Fibroblast of skin of right biceps (primary cell): ENCODE measurements at places on chromosomes 2 and 18.
A peak's percentile ranks its signal among the peaks of the same experiment; 100 is the strongest.

DNA sequence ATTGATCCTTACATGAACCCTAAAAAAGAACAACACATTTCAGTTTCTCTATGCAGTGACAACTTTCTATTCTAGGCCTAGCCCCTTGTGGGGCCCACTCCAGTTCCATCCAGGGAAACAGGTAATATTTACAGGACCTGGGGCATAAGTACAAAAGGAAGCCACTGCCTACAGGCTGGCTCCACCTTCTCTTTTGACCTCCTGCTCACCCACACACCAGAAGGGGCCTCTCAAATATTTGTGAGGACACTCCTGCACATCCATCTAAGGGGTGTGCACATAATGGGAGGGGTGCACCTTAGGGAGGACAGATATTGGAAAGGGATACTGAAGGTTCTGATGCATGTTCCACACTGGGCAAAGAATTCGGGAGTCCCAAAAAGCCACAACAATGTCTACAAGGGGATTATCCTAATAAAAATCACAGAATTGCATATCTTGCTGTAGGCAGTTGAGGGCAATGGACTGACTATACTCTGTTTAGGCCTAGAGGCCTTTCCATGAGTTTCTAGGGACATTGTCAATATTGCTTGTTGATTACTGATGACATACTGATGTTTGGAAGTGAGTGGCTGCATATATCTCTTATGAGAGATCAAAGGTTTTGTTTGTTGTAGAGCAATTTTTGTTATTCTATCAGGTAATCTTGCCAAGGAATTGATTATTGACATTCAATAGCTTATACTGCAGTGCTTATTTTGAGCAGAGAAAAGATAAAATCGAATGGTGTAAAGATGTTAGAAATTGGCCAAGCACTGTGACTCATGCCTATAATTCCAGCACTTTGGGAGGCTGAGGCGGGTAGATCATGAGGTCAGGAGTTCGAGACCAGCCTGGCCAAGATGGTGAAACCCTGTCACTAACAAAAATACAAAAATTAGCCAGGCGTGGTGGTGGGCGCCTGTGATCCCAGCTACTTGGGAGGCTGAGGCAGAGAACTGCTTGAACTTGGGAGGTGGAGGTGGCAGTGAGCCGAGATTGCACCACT lies 23.8 kb upstream of the HNRNPA3 start:
- DNase-seq = no peak

- no peak for DNase-seq
These were observed 59.5 kb upstream of the YWHAQ start for GRCh38 chr2:9690252-9690651.

GRCh38 chr2:98297817-98298682 lies 48.2 kb upstream of the CNGA3 start:
- no peak for DNase-seq

GRCh38 chr18:26667046-26667445 lies 118.7 kb upstream of the KCTD1 start:
- no peak for DNase-seq

DNA sequence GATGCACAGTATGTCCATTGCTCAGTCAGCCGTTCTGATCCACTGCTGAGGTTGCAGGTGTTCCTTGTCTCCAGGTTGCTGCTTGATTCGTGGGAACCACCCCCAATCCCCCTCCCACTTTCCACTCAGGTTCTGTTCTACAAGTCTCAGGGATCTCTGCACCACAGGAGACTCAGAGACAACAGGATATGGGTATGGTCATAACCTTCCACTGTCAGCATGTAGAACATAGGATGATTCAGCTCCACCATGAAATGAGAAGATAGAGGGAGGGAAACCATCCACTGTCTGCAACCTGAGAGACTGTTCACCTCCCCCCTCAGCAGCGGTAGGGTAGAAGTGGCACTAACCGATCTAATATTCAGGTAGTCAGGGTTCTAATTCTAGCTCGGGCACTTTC lies 19.0 kb upstream of the KLF7 start:
- DNase-seq = peak; percentile 61

DNA sequence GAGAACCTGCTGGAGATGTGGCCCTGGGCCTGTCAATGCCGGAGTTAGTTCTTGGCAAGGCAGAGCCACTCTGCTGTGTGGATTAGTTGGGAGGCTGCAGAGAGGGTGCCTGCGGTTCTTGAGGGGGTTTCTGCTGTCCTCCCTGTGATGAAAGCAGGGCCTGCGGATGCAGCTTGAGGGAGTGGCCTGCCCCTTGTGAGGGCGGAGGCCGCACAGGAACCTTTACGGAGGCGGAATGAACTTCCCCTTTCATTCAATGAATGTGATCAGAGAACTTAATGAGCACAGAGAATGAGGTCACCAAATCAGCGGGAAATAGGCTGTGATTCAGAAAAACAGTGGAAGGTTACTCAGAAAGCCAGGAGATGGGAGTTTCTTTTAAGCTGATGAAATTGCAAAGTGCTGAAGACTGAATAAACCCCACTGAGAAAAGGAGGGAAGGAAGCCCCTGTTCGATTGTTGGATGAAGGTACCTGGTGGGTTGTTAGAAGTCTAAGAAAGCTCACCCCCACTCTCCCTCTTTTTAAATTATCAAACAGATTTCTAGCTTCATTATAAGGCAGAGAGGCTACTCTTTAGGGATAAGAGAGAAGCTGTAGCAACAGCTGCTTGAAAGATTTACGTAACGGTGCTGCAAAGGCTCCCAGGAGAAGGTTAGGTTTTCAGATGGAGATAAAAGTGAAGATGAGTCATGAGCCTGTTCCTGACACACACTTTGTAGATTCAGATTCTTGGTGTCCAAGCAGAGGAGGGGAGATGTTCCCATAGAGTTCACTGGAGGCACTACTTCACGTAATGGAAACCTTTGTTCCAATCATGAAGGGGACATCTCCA lies 47.4 kb downstream of the VWA3B start:
- DNase-seq = peak; percentile 29

GRCh38 chr2:144332356-144333142 lies 187.4 kb downstream of the ZEB2 start:
- peak; percentile 92 for DNase-seq

- DNase-seq = peak; percentile 90
These were observed 33.8 kb downstream of the CCDC93 start for GRCh38 chr2:117979911-117980701.

- DNase-seq = peak; percentile 57
These were observed 136.2 kb downstream of the PXDN start for GRCh38 chr2:1607971-1608688.

DNA sequence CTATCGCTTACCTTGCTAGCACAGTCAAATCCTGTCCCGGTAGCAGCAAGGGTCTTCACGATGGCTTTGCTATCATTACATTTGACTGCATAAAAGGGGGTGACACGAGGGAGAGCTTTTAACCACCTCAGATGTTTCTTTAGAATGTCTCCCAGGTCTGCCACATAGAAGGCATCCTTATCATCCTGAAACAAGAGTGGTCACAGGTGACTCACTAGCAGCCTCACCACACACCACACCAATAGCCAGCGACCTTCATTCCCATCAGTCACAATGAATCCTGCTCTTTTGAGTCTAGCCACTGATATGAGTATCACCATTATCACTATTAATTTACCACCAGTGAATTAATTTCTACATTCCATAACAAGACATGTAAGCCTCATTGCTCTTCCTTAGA lies 3.7 kb downstream of the ODC1 start:
- DNase-seq = no peak

DNA sequence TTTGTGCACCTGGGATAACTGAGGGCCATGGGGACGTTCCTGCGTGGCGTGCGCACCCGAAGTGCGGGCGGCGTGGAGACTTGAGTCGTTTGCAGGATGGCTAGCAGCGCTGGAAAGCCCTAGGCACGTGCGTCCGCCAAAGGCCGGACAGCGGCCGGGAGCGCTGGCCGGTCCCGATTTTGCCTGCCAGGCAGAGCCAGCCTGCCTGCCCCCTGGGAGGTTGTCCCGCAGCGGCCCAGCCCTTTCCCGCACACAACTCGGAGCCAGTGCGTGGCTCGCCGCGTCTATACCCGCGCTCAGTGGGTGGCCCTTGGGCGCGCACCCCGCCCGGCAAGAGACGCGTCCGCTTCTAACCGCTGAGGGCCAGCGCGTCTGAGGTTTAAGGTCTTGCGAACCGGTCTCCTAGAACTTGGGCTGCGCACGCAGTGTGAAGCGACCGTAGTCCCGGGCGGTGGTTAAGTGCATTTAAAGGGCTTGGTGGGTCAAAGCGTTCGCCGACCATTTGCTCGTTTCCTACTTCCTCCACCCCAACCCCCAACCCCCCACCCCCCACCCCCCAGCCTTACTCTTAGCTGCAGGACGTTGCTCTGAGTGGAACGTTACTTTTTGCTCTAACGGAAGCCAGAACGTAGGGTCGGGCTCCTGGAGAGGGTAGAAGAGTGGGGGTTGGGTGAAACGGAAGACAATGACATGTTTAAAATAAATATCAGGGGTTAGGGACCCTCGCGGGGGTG lies 627 bp downstream of the CDCA7 start:
- peak; percentile 49 for DNase-seq

- DNase-seq = peak; percentile 45
These were observed 28.2 kb upstream of the IMPA2 start for GRCh38 chr18:11953113-11953512.

DNA sequence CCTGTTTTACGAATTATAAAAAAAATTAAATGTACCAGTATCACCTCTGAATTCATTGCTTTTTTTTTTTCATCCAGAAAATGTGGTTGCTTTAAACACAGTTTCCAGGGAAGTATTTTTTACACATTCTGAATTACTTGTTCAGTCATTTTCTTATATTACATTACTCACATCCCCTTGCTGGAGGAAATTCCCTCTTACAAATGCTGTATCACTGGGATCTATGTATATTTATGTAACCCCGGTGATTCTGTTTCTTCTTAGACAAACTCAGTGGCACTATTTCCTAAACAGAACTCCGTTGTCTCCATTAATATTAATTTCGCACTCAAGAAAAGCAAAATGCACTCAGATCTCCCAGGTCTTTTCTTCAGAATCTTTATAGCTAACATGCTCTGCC lies 1078.5 kb upstream of the ZEB2 start:
- DNase-seq = peak; percentile 74

DNA sequence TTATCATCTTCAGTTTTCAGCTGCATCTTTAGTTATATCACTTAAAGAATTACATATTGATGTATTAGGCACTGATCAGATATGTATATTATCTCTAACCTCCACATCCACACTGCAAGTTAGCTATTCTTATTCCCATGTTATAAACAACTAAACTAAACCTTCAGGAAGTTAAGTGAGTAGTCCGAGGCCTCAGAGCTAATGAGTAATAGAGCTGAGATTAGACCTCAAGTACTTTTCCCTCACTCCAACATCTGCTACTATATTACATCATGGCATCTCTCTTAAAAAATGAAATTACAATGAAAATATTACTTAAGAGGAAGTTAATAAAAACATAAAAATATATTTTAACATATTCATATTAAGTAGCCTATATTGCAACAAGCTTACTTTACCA lies 183.6 kb upstream of the MAP2 start:
- no peak for DNase-seq

- DNase-seq = no peak
These were observed 32.1 kb upstream of the ID2 start for GRCh38 chr2:8649718-8650117.

GRCh38 chr2:128735296-128735960 lies 416.8 kb upstream of the HS6ST1 start:
- DNase-seq = no peak

- no peak for DNase-seq
These were observed 114.6 kb downstream of the SETBP1 start for GRCh38 chr18:44795241-44795640.

DNA sequence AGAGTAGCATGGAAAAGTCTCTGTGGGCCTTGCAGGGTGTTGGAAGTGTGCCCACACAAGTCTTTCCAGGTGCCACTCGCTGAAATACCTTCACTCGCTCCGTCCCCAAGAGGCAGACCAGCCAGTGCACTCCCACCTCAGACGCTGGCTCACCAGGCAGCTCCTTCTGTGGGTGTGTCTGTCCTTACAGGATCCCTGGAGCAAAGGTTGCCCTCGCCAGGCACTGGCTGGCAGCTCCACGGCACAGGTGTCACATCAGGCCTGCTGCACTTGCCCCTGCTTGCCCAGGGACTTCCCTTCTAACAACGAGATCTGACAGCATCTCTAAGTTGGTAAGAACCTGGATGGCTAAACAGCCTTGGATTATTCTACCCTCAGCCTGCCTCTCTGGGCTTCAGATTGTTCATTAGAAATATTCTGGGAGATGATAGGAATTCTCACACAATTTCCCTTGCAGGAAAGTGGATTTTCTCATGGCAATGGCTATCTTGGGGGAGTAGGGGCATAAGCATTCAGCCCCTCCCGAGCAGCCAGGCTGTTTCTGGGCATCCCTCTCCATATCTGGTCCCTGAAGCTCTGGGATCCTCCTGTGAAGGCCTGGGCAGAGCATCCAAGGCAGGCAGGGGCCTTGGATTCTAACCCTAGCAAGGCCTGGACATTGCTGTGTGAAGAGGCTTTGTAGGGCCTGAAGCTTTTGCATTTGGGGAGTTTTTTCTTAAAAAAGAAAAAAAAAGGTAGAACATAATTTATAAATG lies 262.1 kb downstream of the MYCN start:
- DNase-seq = no peak

DNA sequence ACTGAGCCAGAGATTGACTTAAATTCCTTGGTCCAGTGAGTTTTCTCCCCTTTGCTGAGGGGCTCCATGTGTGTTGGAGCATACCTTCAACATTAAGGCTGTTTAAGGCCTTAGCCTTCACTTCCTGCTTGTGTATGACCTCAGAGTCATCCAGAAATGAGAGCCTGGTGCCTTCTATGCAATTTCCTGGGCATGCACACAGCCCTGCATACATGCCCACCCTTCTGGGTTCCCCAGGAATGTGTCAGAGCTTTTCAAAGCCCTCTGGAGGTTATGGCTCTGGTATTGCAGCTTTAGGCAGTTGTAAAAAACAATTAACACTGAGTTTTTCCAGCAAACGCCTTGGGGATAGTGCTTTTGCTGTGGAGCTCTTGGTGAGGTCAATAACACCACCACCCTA lies 16.7 kb downstream of the IL1R1 start:
- peak; percentile 36 for DNase-seq

DNA sequence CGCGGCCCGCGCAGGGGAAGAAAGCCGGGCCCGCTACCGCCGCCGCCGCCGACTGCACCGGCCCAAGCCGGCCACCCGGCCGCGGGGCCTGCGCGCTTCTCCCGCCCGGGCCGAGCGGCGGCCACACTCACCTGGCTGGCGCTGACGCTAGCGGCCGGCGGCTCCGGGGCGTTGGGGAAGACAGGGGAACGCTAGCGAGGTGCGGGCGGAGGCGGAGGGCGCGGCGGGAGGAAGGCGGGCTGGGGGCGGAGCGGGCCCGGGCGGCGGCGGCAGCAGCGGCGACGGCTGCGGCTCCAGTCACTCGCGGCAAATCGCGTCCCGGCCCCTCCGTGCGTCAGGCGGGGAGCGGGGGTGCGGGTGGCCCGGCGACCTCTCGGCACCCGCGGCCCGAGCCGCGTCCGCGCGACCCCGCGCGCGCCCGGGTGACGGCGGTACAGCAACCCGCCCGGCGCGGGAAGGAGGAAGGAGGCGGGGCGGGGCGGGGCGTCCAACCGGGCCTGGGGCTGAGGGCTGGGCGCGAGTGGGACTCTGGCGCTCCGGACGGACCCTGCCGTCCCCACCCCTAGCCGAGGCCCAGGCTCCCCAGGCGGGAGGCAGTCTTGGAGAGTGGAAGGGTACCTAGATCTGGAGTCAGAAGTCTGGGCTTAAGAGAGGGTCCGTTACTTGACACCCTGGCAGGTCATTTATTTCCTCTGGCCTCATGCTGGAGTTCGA lies at the start of gene SESTD1:
Gene SESTD1 (minus strand): TSS at position 465 of the 714 bp plus-strand sequence. CDS start 72,991 bp downstream, outside the sequence.
- DNase-seq = peak; percentile 56

GRCh38 chr2:156191527-156191926 lies 141.0 kb downstream of the NR4A2 start:
- no peak for DNase-seq
